Transverse colon (tissue), 4 donors: ENCODE measurements at places on chromosomes 5 and 9.

DNA sequence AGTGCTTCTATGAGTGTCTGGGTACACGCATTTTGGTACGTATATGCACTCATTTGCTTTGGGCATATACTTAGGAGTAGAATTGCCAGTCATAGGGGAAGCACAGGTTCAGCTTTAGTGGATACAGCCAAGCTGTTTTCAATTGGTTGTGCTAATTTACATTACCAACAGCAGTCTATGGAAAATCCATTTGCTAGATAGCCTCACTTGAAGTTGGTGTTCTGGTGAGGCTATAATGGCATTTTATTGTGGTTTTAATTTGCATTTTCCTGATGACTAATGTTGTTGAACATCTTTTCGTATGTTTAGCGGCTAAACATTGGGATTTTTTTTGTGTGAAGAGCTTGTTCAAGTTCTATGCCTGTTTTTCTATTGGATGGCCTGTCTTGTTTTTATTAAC is 76.8 kb upstream of the ANKH start:
- DNase-seq = no peak

DNA sequence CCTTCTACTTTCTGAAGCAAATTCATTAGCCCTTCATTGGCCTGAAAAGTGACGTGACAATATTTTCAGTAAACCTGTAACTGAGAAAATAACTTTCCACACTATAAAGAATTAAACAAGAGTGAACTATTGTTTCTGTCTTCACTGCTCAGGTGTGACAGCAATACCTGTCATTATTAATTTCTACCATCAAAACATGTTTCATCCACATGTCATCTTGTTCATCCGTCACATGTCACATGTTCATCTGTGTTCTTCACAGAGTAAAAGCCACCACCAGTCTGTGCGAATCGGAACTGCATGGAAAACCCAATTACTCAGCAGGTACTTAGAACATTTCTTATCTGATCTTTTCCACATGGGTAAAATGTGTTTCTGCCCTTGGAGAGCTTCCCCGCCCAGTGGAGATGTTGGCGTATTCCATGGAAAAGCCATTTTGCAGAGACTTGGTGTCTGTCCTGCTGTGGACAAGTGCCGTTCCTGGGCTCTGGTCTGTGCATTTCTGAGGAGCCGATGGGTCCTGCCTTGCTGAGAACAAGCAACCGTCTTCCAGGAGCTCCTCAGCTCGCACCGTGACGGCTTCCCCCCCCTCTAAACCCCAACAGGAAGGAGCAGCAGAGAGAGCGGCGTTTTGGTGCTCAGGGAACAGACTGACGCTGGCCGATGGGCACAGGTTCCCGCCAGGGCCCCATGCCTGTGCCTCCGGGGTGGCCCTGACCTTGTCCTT is 10.6 kb upstream of the EXOC3 start:
- DNase-seq = no peak

GRCh38 chr5:83711982-83712601 is 8.6 kb downstream of the HAPLN1 start:
- peak; percentile 27 for DNase-seq

- no peak for DNase-seq
These were observed 9.2 kb downstream of the LHX2 start for GRCh38 chr9:124020520-124021384.

GRCh38 chr5:75320371-75320770 is 16.6 kb upstream of the HMGCR start:
- DNase-seq = no peak

DNA sequence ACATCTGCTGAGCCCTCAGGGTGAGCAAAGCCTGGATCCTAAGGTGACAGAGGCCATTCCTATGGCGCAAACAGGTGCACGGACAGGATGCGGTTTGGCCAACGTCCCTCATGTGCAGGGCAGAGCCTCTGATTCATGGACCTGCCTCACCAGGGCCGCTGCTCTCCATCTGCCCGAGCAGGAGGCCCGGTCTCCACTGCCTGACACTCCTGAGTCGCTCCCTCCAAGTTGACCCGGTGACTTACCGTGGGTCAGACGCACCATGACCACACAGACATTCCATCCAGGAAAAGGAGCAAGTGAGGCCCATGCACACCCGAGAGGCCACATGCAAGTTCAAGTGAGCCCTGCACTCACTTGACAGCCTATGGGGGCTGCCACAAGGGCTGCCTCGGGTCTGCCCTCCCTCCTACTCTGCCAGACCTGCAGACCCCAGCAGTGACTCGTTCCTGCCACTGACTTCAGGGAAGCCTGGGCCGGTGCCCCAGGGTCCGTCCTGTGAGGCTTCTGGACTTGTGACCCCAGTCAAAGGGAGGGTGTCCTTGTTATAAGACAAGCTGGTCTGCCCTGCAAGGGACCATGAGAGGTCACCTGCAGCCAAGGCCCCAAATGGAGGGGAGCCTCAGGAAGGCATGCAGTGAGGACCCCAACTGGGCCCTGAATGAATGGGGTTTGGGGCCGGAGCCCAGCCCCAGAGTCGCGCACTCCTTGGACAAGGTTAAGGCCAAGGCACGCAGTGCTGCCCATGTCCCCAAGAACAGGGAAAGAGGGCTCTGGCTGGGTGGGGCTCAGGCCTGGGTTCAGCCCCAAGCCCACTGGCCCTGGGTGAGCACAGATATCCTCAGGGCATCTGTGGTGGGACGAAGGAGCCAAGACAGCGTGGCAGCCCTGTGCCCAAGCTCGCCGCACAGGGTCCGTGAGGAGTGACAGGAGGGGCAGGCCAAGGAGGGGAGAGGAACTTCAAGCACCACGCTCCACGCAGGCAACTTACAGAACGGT is 10.1 kb downstream of the BRD3OS start:
- DNase-seq = no peak

DNA sequence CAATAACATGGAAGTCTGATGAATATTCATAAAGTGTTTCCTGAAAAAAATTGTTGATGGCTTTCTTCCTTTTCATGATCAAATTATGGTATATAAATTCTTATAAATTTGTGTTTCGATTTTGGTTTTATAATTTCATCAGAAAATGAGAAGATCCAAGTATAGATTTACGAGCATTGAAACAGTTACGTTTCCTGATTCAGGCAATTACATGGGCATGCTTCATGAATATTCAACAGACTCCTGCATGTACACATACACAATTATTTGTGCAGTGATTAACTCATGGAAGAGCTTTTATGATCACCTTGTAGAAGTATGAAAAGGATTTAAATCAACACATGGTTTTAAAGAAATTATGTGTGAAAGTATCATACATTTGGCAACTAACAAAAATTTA is 136.7 kb downstream of the MPDZ start:
- DNase-seq = no peak

- no peak for DNase-seq
These were observed 65.3 kb upstream of the GOLPH3 start for GRCh38 chr5:32239385-32239784.

GRCh38 chr5:107541400-107541799 is 129.3 kb downstream of the EFNA5 start:
- DNase-seq = no peak
